ENCODE measurements at places on chromosomes 4 and X.

- no peak for DNase-seq
Observed at GRCh38 chrX:10529344-10529743, 91.0 kb downstream of the MID1 start.

DNA sequence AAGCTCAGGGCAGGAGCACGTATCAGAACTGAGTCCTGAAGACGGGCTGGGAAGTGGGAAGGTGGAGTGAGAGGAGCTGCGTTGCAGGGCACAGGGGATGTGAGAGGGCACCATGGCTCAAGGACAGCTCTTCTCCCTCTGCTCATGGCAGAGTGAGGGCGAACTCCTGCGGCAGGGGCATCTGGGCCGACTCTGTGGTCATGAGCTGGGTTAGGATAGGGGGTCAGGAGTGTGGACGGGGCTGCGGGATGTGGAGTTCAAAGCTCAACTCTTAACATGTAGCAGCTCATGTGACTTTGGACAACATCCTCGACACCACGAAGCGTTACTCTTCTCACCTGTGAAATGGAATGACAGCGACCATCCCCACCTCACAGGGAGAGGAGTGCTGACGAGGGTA, 19.4 kb upstream of the SORCS2 start:
- no peak for DNase-seq

GRCh38 chr4:122963216-122963615, 40.8 kb upstream of the NUDT6 start:
- DNase-seq: peak; percentile 14

GRCh38 chrX:1231850-1232465, 19.5 kb upstream of the CRLF2 start:
- no peak for DNase-seq

DNA sequence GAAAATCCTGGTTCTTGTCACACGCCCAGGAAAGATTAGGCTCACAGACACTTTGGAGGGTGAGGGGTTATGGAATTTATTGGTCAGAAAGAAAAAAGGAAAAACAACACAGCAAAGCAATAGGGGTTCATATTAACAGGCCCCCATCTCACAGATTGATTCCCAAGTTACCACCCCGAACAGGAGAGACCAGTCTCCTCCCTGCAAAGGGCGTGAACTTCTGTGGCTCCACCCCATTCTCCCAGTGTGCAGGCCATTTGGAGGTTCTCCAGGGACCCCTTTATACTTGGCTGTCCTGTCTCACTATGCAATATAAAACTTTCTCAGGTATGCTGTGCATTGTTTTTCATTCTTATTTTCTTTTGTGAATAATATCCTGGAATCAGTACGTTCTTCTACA, 7.4 kb downstream of the FGF2 start:
- DNase-seq: no peak

- DNase-seq: no peak
Observed at GRCh38 chrX:16196829-16197228, 29.5 kb downstream of the MAGEB17 start.
